ENCODE measurements at places on chromosomes 2 and 18. TPM values are rescaled to one million over a fixed set of nuclear protein-coding genes. Genes with fewer than 3 reads are reported as not detected.

- H3K27ac ChIP-seq = no peak overlapping the region
- H3K27me3 ChIP-seq = no peaks in the 10 kb centered on the region
- no peak overlapping the region for H3K4me3 ChIP-seq
- H3K36me3 ChIP-seq = no peaks in the 10 kb centered on the region
- no peak for DNase-seq
These were observed 27.0 kb upstream of the CCDC93 start for GRCh38 chr2:118040891-118041290.

DNA sequence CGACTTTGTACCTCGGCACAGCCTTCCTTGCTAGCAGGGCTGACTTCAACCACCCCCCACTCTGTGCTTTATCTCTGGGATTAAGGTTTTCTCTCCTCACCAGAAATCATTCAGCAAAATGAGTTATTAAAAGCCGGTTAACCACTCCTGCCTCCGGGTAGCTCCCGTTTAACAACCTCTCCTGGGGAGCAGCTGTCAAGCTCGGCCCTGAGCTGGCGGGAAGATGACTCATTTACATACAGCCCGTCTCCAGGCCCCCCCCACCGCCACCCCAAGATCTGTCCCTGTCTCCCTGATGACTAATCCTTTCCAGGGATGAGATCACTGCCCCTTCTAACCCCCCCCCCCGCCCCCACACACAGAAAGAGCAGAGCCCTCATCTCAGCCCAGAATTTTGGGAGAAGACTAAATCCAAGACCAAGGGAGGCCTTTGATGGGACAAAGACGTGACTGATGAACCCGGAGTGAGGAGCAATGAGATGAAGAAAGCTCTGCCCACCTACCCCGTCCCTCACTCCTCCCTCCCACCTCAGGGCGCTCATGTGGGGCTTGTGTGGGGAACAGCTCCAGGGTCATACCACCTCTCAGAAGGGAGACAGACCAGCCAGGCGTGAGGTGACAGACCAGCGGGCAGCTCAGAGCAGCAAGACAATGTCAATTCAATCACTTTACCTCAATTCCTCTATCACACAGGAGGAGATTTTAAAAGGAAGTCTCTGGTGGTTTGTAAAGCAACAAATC lies 131.4 kb downstream of the MSH2 start:
- H3K36me3 ChIP-seq = no peaks in the 10 kb centered on the region
- no peak overlapping the region for H3K4me3 ChIP-seq
- H3K27me3 ChIP-seq = no peaks in the 10 kb centered on the region
- no peak overlapping the region for H3K27ac ChIP-seq
- DNase-seq = no peak

The PLGLB1 gene
- 35.1 TPM for total RNA-seq

DNA sequence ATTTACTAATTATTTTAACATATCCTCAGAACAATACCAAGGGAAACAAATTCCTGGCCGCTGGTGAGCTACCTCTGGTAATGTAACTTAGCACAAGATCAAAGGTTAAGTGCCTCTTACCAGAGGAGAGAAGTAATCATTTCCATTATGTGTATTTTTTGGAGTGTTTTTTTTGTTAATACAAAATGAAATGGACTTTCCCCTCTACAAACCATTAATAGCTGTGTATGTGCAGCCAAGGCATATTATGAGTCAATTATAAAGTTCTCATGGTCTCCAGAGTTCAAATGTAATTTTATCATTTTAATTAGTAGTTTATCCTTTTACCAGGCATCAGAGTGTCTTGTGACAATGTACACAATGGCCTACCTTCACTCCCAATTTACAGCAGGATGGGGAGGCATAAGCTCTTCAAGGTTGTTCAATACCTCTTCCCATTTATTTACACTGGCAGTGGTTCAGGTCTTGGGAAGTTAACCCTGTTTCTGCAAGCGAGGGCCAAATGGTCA lies 242.2 kb downstream of the TGIF1 start:
- no peak overlapping the region for H3K4me3 ChIP-seq
- no peaks in the 10 kb centered on the region for H3K36me3 ChIP-seq
- no peak overlapping the region for H3K27ac ChIP-seq
- DNase-seq = no peak
- H3K4me1 ChIP-seq = peaks cover 3% of the 10 kb centered on the region

The GNAL gene
- 0.65 TPM for total RNA-seq

DNA sequence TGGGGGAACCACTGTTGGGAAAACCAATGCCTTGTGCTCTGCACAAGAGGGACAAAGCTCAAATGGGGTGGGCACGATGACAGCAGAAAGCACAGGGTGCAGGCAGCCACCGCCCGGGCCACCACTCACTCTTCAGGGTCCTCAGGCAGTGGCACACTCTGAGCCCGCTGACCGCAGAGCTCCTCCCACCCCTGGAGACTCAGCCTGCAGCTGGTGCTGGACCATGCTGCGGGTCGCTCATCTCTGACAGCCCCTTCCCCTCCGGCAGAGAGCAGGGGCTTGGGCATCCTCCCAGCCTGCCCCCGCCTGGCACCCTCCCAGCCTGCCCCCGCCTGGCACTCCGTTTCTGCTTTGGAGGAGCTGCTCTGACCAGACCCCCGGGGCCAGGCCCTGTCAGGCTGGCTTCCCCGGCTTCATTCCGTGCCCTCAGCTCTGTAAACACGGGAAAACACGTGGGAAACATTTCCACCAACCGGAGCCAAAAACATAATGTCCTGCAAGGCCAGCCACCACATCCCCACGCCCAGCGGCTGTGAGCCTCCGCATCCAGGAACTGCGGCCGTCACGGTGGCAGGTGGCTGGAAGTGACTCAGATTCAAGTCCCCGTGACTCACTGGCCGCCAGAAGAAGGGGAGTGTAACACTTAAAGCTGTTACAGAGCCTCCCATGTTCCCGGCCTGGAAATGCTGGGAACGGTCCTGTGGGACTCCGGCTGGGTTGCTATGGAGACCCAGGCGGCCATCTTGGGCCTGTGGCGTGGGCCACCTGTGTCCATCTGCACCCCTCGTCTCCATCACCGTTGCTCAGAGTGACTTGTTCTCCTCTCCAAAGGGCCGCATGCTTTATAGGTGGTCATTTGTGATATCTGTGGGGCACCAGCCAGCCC lies 6.8 kb upstream of the SNED1 start:
- DNase-seq = no peak
- no peaks in the 10 kb centered on the region for H3K27me3 ChIP-seq
- peak overlapping the region; percentile 18 for H3K27ac ChIP-seq
- H3K4me1 ChIP-seq = peaks cover 18% of the 10 kb centered on the region
- H3K4me3 ChIP-seq = no peak overlapping the region
- no peaks in the 10 kb centered on the region for H3K36me3 ChIP-seq

DNA sequence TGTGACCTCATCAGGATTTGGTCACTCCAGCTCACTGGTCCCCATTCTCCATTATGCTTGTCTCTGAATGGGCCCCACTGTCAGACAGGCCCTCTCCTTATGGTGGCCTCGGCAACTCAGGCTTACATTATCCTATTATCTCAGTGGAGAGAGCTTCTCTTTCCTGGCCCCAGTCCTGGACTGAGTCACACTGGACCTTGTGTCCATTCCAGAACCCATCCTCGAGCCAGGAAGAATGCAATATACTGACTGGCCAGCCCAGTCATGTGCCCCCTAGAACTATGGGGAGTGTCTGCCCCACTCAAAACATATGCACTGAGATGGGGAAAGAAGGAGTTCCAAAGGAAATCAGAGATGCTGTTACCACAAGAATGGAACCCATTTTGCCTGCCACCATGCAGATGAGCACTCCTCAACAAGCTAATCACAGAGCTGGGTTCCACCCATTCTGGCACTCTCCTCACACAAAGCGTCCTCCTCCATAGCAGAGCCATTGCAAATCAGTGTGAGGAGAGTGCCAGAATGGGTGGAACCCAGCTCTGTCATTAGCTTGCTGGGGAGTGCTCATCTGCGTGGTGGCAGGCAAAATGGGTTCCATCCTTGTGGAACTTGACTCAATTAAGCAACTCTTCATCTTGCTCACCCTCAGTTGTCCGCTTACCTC lies 71.9 kb downstream of the CHRNA1 start:
- H3K4me1 ChIP-seq = no peaks in the 10 kb centered on the region
- H3K4me3 ChIP-seq = no peak overlapping the region
- no peaks in the 10 kb centered on the region for H3K27me3 ChIP-seq
- H3K36me3 ChIP-seq = no peaks in the 10 kb centered on the region

The DLX2 gene
- not detected for total RNA-seq

GRCh38 chr2:105952131-105952530 lies 207.4 kb downstream of the NCK2 start:
- no peaks in the 10 kb centered on the region for H3K27me3 ChIP-seq
- no peak overlapping the region for H3K4me3 ChIP-seq
- no peaks in the 10 kb centered on the region for H3K36me3 ChIP-seq
- no peaks in the 10 kb centered on the region for H3K4me1 ChIP-seq
- DNase-seq = no peak
- no peak overlapping the region for H3K27ac ChIP-seq

DNA sequence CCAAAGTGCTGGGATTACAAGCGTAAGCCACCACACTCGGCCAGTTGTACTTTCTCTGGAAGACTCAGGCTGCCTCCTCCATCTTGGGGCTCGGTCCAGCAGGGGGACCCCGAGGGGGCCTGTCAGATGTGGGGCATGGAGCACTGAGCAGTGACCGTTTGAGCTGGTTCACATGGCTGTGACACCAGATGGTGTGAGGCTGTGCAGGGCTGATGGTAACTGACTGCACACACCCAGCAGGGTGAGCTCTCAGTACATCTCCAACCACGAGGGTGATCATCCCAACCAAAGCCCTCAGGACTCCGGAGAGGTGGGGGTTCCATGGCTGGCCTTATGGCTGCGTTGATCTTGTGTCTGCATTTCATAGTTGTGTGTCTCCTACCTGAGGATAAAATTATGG lies 63.4 kb downstream of the FAM168B start:
- no peaks in the 10 kb centered on the region for H3K27me3 ChIP-seq
- no peaks in the 10 kb centered on the region for H3K36me3 ChIP-seq
- H3K4me3 ChIP-seq = no peak overlapping the region
- H3K4me1 ChIP-seq = peaks cover 3% of the 10 kb centered on the region

DNA sequence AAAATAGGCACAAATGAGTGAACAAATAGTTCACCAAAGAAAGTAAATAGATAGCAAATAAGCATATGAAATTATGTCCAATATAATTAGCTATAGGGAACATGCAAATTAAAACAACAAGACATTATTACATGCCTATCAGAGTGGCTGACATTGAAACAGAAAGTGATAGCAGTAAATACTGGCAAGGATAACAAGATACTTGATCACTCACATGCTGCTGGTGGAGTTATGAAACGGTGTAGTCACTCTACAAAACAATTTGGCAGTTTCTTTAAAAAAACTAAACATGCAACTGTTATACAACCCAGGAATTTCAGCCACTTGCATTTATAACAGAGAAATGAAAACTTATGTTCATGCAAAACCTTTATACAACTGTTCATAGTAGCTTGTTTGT lies 439.2 kb upstream of the ACVR2A start:
- H3K4me1 ChIP-seq = peaks cover 8% of the 10 kb centered on the region
- no peaks in the 10 kb centered on the region for H3K27me3 ChIP-seq
- no peaks in the 10 kb centered on the region for H3K36me3 ChIP-seq
- peak overlapping the region; percentile 30 for H3K27ac ChIP-seq
- no peak for DNase-seq
- no peak overlapping the region for H3K4me3 ChIP-seq

- H3K4me3 ChIP-seq = no peak overlapping the region
- H3K36me3 ChIP-seq = no peaks in the 10 kb centered on the region
- no peaks in the 10 kb centered on the region for H3K4me1 ChIP-seq
- H3K27ac ChIP-seq = no peak overlapping the region
- DNase-seq = no peak
These were observed 157.5 kb downstream of the ZEB2 start for GRCh38 chr2:144362401-144362800.
